ENCODE measurements at places on chromosomes 1 and 21.

DNA sequence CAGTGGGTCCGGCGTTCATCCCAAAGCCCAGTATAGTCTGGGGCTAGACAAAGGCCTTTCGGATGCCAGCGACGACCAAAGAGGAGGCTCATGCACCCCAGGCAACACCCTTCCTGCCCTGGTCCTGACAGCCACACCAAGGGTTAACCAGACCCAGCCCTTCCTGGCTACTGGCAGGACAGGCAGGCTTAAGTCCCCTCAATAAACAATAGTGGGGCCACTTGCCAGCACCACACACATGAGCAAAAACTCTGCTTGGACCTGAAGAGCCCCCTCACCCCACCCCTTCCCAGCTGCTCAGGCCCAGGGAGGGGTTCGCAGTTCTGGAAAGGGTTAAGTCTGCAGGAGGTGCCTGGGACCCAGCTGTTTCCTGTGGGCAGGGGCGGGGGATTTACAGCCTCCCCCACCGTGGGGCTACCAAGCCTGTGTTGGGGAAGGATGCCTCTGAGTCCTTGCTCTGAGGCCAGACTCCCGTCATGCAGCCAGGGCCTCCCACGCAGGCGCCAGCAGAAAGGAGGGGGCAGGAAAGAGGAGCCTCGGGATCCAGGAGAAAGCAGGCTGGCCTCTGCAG is 18.2 kb downstream of the PHLDA3 start:
- no peak for DNase-seq

DNA sequence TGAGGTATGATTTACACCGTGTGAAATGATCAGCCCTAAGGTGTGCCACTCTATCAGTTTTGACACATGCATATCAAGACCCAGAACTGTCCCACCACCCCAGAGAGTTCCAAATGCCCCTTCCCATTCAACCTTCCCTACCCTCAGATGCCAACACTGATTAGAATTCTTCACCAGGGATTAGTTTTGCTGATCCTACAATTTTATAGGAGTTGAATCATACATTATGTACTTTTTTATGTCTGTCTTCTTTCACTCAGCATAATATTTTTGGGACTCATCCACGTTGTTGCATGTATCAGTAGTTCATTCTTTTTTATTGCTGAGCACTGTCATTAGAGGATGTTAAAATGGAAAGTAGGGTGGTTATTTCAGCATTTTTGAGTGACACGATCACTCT is 178.3 kb downstream of the ZSCAN20 start:
- DNase-seq = no peak

DNA sequence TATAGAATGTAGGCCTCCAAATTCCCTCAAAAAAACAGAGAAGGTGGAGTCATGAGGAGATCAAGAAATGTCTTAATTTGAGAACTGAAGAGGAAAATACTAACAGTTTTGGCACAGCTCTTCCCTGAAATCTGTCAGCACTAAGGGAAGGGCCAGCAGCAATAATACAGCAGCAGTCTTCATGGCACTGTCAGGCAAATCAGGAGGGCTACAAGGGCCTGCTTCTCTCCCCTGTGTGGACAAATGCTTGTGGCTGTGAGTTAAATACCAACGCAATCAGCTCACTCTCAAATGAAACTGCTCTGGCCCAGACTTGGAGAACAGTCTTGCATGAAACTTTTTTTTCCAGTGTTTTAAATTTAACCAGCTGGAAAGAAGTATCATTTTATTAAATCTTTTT is 20.5 kb upstream of the CNN3 start:
- DNase-seq = no peak

DNA sequence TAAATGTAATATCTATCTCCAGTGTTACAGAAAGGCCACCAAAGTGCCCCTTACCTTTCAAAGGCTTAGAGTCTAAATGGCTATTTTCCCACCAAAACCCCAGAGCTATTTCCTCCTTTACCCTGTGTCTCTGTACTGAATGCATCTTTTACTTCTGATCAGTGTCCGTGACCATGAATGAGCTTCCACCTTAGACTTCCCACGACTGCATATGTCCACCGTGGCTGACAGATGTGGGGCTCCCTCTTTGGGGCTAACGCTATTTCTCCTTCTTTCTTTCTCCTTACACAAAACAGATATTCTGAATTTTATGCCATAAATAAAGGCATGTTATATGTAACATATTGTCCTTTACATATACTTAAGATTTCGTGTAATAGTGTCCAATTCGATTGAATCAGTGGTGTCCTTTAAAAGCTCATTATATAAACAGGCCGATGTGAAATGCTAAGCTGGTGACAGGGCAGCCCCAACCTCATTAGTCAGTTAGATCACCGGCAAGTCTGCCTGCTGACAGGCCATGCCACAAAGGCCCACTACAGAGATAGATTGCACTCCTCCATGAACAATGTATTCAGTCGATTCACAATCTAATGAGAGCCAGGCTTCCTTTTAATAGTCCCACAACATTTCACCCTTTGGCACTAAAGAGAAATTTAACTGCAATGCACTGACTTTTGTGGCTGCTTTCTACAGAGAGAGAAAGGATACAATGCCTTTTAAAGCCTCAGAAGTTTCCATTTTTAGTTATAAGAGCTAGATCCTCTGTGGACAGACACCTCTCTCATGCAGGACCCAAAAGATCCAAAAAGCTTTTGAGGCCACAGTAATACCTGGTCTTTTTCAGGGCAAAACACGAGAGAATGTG is 297.9 kb downstream of the PCP4 start:
- DNase-seq = no peak

DNA sequence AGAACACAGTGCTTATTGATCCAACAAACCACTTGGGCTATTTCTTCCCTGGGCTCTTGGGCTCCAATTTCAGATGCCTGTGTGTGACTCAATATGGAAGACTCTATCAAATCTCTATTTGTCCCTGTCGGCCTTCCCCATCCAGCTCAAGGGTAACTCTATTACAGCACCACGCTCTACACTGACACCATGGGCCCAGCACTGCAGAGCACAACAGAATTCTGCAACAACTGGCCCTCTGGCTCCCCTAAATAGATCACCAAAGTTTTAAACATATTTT is 51.7 kb downstream of the CAPZB start:
- DNase-seq = no peak

GRCh38 chr1:104406728-104407127 is 657.0 kb downstream of the AMY1C start:
- DNase-seq = no peak

- DNase-seq = no peak
Observed at GRCh38 chr1:214636436-214636835, 33.4 kb downstream of the CENPF start.

DNA sequence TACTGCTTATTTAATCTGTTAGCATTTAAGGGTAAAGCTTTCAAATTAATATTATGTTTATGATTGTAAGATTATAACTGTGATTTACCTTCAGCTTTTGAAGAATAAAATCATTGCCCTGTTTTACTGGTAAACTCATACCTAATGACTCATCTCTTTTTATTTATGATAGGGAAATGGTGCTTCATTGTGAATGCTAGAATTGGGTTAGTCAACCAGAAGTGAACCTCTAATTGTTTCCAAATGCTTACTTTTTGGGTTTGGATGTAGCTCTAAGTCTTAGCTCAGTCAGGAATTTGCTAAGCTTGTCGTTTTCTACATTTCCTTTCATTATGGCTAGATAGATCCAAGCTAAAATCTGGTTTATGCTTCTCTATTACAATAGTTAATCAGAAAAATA is 59.4 kb downstream of the SLC30A7 start:
- no peak for DNase-seq

- DNase-seq = no peak
Observed at GRCh38 chr21:14956807-14957206, 108.0 kb downstream of the NRIP1 start.

DNA sequence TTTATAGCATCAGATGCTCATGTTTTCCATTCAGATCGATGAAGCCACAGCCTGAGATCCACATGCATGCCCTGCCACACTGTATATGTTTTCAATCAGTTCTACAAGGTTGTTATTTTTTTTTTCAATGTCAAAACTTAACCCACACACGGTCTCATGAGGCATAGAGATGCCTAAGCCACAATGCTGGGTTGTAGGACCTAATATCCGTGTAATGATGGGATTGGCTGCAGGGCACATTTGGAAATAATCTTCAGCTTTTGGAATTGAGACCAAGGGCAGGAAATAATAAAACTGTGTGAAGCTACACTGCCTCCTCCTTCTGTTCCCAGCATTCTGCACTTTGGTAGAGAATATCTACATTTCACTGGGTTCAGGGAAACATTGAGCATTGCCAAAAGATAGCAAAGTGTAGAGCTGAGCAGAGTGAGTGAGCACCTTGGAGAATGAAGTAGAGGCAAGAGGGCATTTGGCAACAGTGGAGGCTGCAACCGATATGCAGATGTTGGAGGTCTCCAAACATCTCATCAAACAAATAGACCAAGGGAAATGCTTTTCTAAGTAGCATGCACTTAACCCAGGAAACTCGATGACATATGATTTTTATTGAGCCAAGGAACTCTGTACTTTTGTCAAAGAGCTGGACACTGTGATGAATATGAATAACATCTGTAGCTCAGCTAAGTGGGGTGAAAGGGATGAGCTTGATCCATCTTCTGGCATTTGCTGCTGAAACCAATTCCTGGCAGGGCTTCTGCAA is 176.7 kb downstream of the LYPLAL1 start:
- DNase-seq = no peak

GRCh38 chr1:59804301-59804700 is 10.4 kb upstream of the HOOK1 start:
- no peak for DNase-seq

DNA sequence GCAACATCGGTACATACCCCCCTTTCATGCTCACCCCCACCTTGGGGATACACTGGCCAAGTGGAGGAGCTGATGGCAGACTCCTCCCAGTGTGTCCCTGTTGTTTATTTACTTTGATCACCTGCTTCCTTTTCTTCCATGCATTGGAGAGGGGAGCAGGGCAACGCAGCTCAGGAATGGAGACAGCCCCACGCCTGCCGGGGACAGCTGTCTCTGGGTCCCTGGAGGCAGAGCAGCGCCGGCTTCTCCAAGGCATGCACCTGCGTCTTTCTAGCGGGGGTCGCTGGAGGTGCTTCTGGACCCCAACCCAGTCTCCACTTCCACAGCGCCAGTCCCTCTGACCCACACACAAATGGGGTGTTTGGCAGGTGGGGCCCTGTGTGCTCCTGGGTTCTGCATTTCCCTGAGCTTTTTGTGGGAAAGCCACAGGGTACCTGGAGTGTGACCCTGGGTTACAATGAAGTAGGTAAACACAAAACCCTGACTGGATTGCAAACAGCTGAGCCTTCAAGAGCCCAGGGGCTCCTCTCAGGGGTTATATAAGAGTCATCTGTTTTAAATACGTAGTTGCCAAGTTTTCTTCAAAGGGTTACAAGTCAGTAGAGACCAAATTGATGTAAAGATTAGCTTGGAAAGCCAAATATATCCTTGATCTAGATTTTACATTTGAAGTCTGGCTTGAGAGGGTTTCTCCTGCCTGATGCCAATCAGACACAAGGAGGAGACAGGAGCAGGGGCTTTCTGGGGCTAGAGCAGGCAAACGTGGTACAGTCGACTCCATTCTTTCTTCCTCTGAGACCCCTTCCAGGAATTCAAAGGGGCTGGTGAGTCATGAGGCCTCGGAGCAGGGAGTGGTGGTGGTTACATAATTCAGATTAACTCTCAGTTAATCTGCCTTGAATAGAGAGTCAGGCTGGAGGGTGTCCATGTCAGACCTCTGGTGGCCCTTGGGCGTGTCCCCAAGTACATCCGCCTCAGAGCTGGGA is 4.5 kb downstream of the AJAP1 start:
- DNase-seq = no peak

DNA sequence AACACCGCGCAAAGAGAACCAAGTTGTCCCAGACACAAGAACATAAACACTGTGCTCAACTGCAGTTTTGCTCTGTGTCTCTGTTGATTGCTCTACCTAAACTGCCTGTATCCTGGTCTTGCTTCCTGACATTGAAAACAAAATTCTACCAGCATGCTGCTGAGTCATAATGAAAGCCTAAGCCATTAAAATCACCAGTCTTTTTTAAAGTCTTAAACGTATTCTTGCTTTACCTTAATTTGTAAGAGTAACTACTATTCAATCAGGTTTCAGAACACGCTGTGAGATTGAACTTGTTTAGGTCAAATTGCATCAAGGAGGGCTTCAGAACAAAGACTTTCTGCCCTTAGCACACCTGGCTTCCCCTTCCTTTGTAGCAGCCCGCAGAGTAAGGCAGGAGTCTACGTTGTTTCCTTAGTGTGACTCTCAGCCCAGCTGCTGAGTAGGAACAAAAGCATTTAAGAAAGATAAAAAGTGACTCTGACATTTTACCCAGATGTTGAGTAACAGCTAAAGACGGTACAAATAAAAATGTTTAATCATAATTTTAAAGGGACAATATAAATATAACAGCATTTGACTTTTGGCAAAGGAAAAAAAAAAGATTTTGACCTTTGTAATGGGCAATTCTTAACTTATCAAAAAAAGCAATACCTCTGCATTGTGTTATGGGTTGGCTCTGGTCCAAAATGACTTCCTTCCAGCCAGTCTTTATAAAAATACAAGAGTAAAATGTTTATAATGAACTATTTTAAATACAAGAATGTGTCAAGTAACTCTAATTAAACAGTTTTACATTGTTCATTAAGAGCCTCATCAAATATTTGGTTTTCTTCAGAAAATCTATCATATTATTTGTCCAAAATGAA is 186.9 kb upstream of the ADGRL4 start:
- no peak for DNase-seq

GRCh38 chr1:20029178-20029912 is 40.6 kb upstream of the PLA2G5 start:
- DNase-seq = no peak

DNA sequence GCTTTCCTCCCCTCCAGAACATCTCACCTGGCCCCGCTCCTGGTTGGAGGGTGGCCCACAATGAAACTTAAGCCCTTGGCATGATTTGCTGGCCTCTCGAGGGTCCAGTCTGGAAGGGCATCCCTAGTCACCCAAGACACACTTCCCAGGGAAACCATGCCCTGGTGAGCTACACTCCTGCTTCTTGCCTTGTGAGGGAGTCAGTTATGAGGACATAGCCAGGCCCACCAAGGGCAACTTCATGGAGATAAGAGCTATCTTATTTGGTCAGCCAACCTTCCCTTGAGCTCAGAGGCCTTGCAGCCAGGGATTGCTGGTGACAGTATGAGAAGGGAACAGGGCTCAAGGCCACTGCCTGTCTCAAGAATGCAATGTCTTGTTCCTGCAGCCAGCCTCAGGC is 9.7 kb downstream of the TNR start:
- DNase-seq = no peak

GRCh38 chr1:69913977-69914376 is 291.4 kb downstream of the LRRC40 start:
- no peak for DNase-seq

Data from stimulated activated CD8-positive, alpha-beta memory T cell treated with anti-CD3 and anti-CD28 coated beads, Interleukin-4, amount 100 ng/mL, for 1 hour (primary cell).